ENCODE measurements at places on chromosomes 2 and 18.

- no peaks in the 10 kb centered on the region for H3K36me3 ChIP-seq
- DNase-seq: no peak
- no peak overlapping the region for H3K27ac ChIP-seq
- no peaks in the 10 kb centered on the region for H3K27me3 ChIP-seq
Observed at GRCh38 chr2:61834893-61835292, 19.0 kb downstream of the FAM161A start.

- H3K4me1 ChIP-seq: peaks cover 7% of the 10 kb centered on the region
- H3K36me3 ChIP-seq: peaks cover 20% of the 10 kb centered on the region
Observed at GRCh38 chr2:240134956-240135520, 1.1 kb downstream of the COPS9 start.

DNA sequence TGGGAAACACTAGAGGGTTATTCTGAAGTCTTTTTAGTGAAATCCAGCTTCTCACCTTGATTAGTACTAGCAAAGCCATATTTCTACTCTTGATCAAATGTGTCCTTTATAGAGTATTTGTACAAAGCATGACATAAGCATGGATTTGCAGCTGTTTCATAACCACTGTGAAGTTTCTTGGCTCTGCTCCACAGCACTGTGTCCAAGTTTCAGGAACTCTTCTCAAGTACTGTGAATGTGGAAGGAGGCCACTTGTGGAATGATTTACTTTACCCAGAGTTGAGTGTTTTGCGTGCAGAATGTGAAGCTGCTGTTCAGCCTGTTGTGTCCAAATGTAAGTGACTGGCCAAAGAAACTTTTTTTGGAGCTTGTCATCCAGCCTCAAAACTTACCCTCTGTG is 16.2 kb upstream of the MAPRE2 start:
- no peak overlapping the region for H3K4me3 ChIP-seq
- H3K4me1 ChIP-seq: peaks cover 1% of the 10 kb centered on the region
- no peak overlapping the region for H3K27ac ChIP-seq
- H3K36me3 ChIP-seq: no peaks in the 10 kb centered on the region
- no peak for DNase-seq

- no peaks in the 10 kb centered on the region for H3K36me3 ChIP-seq
- H3K27me3 ChIP-seq: no peaks in the 10 kb centered on the region
- H3K4me3 ChIP-seq: no peak overlapping the region
Observed at GRCh38 chr2:110881908-110882307, 149.5 kb downstream of the ACOXL start.

- no peaks in the 10 kb centered on the region for H3K4me1 ChIP-seq
- no peak overlapping the region for H3K4me3 ChIP-seq
- peak; percentile 52 for DNase-seq
- H3K27me3 ChIP-seq: no peaks in the 10 kb centered on the region
Observed at GRCh38 chr2:38581193-38582147, 21.3 kb downstream of the HNRNPLL start.

DNA sequence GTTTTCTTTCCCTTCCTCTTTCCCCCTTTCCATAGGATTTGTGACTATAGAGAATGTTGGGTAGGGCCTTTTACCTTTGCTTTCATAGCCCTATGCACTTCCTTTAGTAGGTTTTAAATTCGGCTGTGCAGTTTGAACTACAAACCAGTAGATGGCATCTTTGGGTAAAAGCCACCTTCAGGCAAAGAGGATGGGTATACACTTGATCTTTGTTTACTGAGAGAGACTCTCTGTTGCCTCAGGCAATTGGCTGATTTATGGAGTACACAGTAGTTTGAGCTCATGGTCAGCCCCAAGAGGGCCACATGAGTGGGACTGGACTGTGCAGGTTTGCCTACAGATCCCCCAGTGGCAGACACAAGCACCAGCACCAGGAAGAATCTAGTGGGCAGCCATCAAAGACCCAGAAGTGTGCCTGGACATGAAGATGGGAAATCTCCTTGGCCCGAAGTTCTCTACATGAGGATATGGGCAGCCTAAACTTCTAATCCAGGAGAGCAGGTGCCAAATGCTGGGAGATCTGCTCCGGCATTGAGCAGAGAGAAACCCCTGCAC is 1304.3 kb upstream of the DDX18 start:
- H3K4me1 ChIP-seq: no peaks in the 10 kb centered on the region
- H3K36me3 ChIP-seq: no peaks in the 10 kb centered on the region
- DNase-seq: peak; percentile 16
- H3K4me3 ChIP-seq: no peak overlapping the region
- no peak overlapping the region for H3K27ac ChIP-seq

GRCh38 chr18:70523035-70523791 is 234.4 kb downstream of the SOCS6 start:
- no peak for DNase-seq
- H3K27ac ChIP-seq: no peak overlapping the region
- H3K36me3 ChIP-seq: no peaks in the 10 kb centered on the region
- H3K4me1 ChIP-seq: no peaks in the 10 kb centered on the region
- no peaks in the 10 kb centered on the region for H3K27me3 ChIP-seq

- DNase-seq: no peak
- H3K27ac ChIP-seq: no peak overlapping the region
- H3K4me3 ChIP-seq: no peak overlapping the region
- no peaks in the 10 kb centered on the region for H3K4me1 ChIP-seq
- no peaks in the 10 kb centered on the region for H3K27me3 ChIP-seq
Observed at GRCh38 chr2:66789741-66790140, 354.8 kb downstream of the MEIS1 start.

DNA sequence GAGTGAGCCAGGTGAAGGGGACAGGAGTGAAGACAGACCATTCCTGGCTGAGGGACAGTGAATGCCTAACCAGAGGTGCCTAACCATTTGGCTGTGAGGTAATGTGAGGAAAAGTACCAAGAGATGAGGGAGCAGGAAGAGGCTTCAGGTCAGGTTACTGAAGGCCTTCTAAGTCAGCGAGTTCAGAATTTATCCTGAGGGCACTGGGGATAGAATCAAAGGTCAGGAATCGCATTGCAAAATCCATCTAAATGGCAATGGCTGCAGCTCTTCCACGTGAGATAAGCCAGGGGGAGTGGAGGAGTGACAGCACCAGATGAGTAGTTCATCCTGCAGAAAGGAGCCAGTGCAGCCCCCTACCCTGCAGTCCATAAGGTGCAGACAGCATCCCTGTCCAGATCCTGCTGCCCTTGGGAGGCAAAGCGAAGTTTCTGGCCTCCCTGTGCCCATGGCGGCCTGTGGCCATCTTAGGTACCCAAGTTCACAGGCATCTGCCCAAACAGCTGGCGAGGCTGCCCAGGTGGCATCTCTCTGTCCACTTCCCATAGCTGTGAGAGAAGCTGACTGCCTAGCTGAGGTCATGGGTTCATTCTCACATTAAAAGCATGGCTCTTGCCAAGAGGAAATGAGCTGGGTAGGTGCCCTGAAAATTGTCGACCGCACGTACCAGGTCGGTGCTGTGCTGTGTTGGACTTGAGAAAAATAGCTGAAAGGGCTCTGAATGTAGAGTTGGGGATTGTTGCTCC is 49.5 kb downstream of the CYP27C1 start:
- no peak overlapping the region for H3K27ac ChIP-seq
- H3K4me3 ChIP-seq: no peak overlapping the region
- no peaks in the 10 kb centered on the region for H3K36me3 ChIP-seq
- no peak for DNase-seq
- H3K4me1 ChIP-seq: no peaks in the 10 kb centered on the region

GRCh38 chr2:70816726-70817125 is 3.7 kb downstream of the CLEC4F start:
- H3K36me3 ChIP-seq: no peaks in the 10 kb centered on the region
- no peaks in the 10 kb centered on the region for H3K4me1 ChIP-seq
- DNase-seq: no peak
- H3K27me3 ChIP-seq: peaks cover 2% of the 10 kb centered on the region
- H3K27ac ChIP-seq: no peak overlapping the region

DNA sequence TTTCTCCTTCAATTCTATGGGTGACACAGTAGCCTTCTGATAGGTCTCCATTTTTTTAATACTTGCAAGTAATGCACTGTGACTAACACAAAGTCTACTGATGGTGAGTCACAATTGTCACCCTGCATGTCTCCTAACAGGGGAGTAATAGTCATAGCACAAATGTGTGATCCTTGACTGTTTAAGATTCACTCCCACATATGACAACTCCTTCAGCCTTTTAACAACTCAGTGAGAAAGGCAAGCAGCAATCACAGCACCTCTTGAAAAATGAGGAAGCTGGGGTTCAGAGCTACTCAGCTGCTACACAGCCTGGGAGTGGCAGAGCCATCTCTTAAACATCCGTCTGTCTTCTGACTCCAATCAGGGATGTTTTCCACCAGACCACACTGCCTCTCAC is 63.8 kb downstream of the EHD3 start:
- DNase-seq: no peak
- H3K27ac ChIP-seq: no peak overlapping the region
- H3K27me3 ChIP-seq: no peaks in the 10 kb centered on the region
- H3K4me3 ChIP-seq: no peak overlapping the region
- H3K36me3 ChIP-seq: no peaks in the 10 kb centered on the region

DNA sequence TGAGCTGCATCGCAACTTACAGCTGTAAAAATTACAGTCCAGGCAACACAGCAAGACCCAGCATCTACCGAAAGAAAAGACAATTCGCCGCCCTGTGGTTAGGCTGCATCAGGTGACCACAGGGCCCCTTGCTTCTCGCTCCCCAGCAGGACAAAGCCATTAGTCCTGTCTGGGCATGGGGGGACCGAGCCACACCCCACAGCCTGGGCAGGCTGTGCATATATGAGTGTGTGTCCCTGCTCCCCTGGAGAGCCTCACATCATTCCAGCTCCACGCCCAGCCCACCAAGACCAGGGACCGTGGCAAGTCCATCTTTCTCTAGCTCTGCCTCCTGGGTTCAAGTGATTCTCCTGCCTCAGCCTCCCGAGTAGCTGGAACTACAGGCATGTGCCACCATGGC is 33.9 kb downstream of the SNORC start:
- H3K27me3 ChIP-seq: peaks cover 5% of the 10 kb centered on the region
- DNase-seq: no peak
- H3K4me3 ChIP-seq: no peak overlapping the region

GRCh38 chr2:186554429-186554828 is 35.4 kb upstream of the ITGAV start:
- H3K4me3 ChIP-seq: no peak overlapping the region
- no peaks in the 10 kb centered on the region for H3K27me3 ChIP-seq
- no peaks in the 10 kb centered on the region for H3K36me3 ChIP-seq
- no peaks in the 10 kb centered on the region for H3K4me1 ChIP-seq
- DNase-seq: no peak
- H3K27ac ChIP-seq: no peak overlapping the region

DNA sequence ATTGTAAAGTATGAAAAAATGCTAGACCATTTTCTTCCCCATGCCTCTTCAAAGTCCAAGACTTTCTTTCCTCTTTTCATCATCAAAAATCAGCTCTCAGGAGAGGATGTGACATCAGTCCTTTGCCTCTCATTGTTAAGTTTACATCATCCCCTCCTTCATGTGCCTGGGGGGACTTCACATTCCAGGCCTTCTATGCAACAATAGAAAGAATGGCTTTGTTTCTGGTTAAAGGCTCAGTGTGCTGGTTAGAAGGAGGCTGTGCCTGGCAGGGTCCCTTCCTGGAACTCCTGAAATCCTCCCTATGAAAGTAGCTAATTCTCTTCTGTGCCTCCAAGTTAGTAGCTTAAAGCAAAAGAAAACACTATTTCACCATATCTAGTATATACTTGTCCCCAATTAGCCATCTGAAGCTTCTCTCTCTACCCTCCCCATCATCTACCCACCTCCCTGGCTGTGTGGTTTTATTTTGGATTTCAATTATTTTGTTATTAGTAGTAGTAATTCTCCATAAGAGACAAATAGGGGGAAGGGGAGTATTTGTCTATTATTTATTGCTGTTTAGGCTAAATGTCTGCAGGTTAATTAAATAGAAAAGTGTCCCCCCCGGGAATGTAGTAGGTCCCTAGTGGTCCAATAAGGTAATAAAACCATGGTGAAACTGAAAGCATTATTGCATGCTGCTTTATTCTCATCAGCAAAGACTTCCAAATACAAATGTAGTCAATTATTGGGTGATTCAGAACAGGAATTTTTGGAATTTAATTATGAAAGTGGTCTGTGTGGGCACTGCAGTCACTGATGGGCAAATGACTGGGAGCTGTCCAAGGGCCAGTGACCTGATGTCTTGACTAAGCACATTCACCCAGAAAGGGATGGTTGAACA is 69.0 kb downstream of the CPO start:
- H3K36me3 ChIP-seq: no peaks in the 10 kb centered on the region
- peak; percentile 54 for DNase-seq
- H3K27ac ChIP-seq: no peak overlapping the region
- peaks cover 3% of the 10 kb centered on the region for H3K4me1 ChIP-seq
